ENCODE measurements at places on chromosomes 1 and 21.

- DNase-seq = no peak
These were observed 209.0 kb downstream of the DYRK1A start for GRCh38 chr21:37575580-37575979.

- DNase-seq = no peak
These were observed 246.5 kb upstream of the VAMP3 start for GRCh38 chr1:7524341-7525337.

- DNase-seq = no peak
These were observed 80.2 kb upstream of the ACTL8 start for GRCh38 chr1:17674726-17675500.

DNA sequence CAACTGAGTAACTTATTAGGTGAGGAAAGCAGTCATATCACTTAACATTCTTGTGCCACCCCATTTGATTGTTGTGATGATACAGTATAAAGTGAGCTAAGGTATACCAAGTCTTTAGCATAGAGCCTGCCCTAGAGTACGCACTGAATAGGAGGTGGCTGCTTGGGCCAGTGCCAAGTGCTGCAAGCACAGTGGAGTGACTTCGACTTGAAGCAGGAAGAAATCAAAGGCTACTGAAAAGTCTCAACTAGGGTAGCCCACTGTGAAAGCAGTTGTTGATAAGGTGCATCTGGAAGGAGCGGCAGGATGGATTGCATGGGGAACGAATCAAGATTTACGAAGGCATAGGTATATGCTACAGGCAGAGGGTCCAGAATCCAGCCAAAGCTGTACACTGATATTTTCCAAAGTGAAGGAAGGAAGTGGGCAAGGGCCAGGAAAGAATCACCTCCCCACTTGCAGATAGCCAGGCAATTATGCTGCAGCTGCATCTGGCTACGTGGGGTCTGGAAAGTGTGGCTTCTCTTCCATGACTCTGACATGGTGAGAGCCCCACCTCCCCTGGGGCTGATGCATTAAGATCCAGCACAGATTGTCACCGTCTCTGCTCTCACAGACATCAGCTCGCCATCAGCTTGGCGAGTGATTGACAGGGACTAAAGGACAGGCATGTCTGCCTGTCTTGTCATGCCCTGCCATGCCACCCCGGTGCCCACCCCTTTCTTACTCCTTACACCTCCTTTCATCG, 287.0 kb upstream of the PLXNA2 start:
- DNase-seq = no peak

DNA sequence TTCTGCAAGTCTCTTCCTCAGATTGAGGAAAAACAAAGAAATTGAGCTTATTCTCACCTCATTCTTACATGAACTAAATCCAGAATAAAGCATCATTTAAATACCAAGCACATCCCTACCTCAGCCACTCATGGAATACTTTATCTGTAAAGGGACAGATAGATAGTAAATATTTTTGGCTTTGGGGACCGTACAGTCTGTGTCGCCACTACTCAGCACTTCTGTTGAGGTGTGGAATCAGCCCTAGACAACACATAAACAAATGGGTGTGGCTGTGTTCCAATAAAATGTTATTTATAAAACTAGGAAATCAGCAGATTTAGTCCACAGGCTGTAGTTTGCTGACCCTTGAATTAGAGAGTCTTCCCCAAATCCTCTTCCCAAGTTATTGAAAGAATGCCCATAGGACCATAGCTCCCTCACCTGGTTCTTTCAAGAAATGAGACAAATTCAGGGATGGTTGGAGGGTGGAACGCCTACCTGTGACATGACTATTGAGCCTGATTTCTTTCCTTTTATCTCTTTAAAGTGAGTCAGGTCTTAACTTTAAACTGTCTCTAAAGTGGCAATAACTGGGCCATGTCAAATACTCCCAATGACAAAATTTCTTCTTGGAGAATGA, 878.5 kb downstream of the USP25 start:
- no peak for DNase-seq

DNA sequence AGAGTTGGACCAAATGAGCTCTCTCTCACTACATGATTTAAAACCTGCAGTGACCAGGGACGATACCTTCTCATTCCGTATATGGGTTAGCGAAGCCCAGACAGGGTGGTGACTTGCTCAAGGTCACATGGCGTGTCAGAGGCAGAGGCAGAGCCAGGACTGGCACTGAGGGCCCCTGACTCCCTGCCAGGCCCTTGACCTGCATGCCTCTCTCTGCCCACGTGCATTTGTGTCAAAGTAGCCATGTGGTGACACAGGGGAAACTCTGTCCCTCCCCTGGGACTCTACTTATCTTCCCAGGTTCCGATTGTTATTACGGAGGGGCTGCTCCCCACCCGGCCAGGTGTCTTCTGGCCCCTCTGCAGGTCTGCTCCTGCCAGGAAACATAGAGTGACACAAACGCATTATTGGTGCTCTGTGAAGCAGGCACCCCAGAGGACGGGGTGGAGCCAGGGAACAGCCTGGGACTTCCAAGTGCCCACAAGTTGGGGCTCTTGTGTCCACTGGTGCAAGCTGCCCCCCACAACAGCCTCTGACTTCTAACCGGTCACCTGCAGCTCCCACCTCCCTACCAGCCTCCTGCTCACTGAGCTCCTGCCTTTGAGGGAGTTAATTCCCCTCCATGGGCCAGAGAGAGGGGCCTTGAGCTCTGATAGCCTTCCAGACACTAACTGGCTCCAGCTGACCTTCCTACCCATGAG, 7.3 kb upstream of the TINAGL1 start:
- no peak for DNase-seq

GRCh38 chr1:111727056-111727455, 12.1 kb downstream of the INKA2 start:
- DNase-seq = no peak

DNA sequence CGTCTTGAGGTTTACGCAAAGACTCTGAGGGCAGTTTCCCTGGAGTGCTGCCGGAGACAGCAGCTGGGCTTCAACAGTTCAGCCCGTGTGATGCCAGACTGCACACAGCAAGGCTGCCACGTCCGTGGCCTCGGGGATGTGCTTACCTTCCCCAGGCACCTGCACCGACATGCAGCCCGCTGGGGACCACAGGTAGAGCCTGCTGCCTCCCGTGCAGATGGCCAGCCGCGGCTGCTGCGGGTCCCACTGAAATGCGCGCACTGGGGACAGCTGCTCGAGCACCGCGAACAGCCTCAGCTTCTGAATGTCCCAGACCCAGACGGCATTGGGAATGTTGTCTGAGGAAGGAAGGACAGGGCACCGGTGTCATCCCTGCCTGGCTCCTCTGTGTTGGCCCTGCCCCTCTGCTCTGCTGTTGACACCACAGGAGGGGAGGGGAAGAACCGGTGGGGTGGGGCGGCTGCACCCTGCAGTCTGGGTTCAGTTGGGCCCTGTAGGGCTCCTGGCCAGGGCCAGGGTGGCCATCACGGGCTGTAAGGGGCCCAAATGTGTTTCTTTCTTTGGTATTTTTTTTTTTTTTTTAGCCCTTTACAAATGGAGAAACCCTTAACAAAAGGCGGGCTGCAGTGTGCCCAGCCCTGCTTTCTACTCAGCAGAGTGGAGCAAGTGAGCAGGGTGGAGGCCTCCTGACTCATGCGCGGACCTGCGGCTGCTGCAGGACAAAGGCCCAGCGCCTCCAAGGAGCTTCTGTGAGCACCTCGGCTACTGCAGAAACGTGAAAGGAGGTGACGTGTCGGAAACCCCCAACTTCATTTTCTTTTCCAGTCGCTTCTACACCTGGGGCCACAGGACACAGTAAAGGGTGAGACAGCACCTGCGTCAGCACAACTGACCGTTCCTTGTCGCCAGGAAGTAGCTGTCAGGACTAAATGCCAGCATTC, 6.8 kb downstream of the TPRG1L start:
- no peak for DNase-seq

- no peak for DNase-seq
These were observed 52.7 kb upstream of the TTC34 start for GRCh38 chr1:2854151-2854550.

DNA sequence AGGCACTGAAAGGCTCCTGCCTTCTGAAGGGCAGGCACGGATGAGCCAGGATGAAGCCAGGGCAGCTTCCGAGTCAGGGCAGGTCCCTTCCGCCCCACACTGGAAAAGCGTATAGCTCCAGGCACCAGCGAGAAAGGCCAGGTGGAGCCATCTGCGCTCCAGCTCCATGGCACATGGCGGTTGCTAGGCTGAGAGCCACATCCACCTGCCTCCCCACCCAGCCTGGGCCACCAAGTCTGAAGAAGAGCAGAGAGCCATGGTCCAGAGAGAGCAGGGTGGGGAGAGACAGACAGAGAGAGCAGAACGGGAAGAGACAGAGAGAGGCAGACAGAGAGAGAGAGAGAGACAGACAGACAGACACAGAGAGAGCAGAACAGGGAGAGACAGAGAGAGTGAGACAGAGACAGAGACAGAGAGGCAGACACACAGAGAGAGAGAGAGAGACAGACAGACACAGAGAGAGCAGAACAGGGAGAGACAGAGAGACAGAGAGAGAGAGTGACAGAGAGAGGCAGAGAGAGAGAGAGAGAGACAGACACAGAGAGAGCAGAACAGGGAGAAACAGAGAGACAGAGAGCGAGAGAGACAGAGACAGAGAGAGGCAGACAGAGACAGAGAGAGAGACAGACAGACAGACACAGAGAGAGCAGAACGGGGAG, 5.2 kb downstream of the FNDC10 start:
- no peak for DNase-seq

DNA sequence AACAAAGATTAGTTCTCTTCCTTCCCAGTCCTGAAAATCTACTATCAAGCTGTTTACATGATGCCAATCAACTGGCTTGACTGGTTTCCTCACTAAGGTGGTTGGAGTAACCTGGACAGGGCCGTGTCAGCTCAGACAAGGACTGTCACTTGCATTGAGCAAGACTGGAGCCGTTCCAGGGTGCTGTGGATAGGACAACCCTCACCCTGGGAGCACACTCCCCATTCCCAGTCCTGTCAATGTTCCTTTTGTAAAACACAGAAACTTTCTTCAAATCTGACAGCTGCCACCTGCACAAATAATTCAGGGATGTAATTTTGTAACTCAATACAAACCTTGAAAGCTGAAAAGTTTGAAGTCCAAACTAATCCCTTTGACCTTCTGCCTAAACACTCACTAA, 31.4 kb downstream of the PLPP3 start:
- no peak for DNase-seq

DNA sequence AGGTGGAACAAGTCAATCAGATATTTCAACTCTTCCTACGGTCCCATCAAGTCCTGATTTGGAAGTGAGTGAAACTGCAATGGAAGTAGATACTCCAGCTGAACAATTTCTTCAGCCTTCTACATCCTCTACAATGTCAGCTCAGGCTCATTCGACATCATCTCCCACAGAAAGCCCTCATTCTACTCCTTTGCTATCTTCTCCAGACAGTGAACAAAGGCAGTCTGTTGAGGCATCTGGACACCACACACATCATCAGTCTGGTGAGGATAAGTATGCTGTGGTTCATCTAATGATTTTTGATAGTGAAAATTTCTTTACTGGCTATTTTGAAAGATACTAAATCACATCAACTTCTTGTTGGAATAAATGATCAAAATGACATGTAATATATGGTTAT, 67.7 kb upstream of the MPC2 start:
- DNase-seq = no peak

GRCh38 chr21:42759594-42759927, 106.1 kb downstream of the PDE9A start:
- DNase-seq = no peak

- DNase-seq = no peak
These were observed 70.3 kb downstream of the PIK3CD start for GRCh38 chr1:9721606-9722377.

DNA sequence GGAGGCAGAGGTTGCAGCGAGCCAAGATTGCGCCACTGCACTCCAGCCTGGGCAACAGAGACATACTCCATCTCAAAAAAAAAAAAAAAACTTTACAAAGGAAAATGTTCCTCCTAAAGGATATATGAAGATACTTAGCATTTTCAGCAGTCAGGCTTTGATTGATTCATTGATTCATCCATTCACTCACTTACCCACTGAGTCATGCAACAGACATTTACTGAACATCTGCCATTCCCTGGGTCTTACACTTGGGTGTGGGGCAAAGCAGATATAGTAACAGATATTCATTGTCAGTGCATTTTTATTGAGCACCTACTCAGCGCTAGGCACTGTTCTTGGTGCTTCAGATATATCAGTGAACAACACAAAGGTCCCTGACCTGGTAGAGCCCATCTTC, 5.6 kb upstream of the LACTBL1 start:
- peak; percentile 3 for DNase-seq

GRCh38 chr1:25958465-25958864, 39.4 kb downstream of the PAFAH2 start:
- DNase-seq = peak; percentile 31

- no peak for DNase-seq
These were observed 120.5 kb upstream of the WNT4 start for GRCh38 chr1:22263359-22263758.

GRCh38 chr21:35254765-35255138, 205.7 kb upstream of the RUNX1 start:
- DNase-seq = no peak

DNA sequence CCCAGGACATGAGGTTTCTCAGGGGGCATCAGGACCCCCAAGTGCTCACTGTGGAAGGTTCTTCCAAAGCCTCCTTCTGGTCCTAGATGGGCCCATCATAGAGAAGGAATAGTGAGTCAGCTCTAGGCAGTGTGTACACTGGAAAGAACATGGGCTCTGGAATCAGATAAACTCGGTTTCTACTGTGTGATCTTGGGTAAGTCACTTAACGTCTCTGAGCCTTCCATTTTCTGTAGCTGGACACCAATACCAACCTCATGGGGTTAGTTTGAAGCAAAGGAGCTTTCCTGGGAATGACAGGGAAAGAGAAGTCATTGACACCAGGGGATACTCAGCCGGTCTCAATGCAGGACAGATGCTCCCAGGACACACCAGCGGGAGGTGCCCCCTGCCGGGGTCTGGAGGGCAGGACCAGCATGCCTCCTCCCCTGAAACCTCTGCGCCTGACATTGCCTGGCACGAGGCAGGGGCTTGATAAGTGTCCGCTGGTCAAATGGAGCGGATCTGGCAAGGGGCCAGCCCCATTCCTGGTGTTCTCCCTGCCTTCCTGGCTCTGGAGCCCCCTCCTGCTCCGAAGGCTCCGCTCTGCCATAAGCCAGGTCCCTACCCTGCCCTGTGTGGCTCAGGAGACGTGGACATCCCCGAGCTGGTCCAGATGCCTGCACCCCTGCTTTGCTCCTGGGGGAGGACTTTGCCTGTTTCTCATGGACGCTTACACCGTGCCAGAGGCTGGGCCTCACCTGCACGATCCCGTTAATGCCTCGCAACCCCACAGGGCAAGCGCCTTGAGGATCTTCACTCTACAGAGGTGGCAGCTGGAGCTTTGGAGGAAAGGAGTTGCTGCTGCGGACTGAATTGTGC, 52.8 kb downstream of the EDN2 start:
- no peak for DNase-seq

DNA sequence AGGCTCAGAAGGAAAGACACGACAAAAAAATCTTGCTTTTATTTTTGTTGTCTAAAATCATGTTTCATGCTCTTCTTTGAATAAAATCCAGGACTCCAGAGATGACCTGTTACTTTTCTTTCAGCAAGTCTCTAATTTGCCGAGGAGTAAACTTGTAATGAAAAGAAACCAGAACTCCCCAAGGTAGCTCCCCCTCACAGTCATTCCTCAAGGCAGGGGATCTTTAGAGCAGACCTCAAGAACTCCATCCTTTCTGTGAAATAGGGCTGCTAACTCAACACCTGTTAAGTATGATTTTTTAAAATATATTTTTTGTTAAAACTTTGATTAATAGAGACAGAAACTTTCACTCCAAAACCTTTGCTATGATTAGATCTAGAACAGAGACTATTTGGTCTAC, 82.7 kb upstream of the ABCD3 start:
- DNase-seq = no peak
